NCI-H1417 treated with DMSO at 0.1 percent for 48 hours (cell line): ENCODE measurements at places on chromosomes 13 and 19.

GRCh38 chr13:73765651-73766384, 368.4 kb downstream of the KLF12 start:
- DNase-seq: peak; percentile 97

- DNase-seq: peak; percentile 83
Measured at GRCh38 chr19:3721131-3721886, 13.1 kb downstream of the TJP3 start.

DNA sequence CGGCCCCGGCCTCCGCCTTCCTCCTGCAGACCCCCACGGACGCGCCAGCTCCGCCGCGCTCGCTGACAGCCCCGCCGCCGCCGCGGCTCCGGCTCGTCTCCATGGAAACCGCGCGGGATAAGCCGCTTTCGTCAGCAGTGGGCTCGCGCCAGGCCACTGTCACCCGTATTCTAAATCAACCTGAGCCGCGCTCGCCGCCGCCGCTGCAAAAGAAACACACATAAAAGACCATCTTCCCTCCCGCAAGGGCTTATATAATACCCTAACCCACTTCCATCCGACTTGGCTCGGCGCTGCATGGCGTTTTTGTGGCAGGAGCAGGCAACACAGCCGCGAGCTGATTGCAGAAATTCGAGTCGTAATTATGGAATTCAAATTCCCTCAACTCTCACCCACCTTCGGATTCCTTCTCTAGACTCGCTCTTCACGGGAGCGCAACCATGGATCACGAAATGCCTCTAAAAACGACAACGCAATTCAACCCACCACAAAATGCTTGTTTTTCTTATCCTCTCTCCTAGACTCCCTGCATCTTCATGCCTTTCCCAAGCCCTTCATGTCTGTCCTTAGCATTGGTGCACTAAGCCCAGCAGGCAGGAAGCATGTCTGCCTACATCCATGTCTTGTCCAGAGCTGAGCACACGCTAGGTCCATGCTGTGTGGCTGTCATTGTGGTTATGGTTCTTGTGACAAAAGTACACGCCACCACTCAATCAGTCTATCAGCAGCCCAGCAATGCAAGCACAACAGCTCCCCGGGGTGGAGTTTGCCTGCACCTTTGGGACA, at the start of gene AMER2:
AMER2 (minus strand) TSS at position 772 of the 786 bp plus-strand sequence; CDS start at position 103, 669 bp downstream.
- DNase-seq: no peak

GRCh38 chr13:32650705-32651311, 64.6 kb downstream of the PDS5B start:
- DNase-seq: no peak

GRCh38 chr13:88022431-88023208, 351.4 kb downstream of the SLITRK5 start:
- DNase-seq: no peak

DNA sequence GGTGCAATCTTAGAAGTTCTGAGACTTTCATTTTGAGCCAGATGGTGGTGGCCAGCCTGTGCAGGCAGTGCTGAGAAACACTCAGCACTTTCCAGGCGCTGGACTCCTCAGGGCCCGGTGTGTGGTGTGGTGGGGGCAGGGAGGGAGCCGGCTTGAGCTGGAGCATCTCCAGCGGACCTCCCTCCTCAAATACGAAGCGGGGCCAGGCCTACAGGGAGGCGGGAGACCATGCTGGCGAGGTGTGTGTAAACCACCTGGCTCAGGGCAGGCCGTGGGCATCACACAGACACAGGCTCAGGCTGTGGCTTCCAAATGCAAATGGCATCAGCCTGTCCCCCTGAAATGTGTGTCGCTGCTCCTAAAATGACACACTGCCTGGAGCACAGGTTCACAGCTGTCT, 33.3 kb upstream of the RANBP3 start:
- DNase-seq: no peak

DNA sequence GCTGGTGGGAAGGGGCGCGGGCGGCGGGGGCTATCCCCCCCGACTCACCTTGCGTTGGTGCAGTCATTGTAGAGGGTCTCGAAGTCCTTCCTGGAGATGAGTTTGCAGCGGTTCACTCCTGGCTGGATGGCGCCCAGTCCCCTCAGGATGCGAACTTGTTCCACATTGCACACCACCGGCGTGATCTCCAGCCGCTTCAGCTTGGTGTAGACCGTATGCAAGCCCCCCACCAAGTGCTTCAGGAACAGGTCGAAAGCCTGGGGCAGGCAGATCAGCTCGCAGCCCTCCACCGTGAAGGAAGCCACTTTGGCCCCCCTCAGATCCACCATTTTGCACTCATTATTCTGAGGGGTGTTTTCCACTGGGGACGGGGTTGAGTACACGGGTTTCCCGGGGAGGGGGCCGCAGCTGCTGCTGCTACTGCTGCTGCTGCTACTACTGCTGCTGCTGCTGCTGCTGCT, 1.1 kb downstream of the DACH1 start:
- DNase-seq: no peak

DNA sequence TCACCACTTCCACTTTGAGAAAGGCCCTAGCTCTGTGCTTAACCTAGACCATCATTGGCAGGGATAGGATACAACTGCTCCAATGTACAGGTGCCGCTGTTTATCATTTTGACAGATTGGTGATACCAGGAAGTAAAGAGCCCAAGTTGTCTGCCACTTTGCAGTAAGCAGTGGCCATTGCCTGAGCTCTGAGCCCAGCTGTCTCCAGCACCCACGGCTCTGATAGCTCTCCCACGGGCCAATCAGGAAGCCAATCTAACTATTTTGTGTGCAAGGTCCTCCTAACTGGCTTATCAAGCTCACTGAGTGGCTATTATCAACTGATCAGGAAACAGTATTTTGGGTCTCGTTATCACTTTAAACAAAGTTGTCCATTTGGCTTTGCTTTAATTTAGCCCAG, 181.1 kb downstream of the DCT start:
- no peak for DNase-seq

GRCh38 chr13:51978796-51979556, 32.3 kb downstream of the ATP7B start:
- no peak for DNase-seq

- no peak for DNase-seq
Measured at GRCh38 chr19:7386308-7386707, 37.6 kb downstream of the ARHGEF18 start.

GRCh38 chr13:111130116-111130508, 15.0 kb downstream of the ARHGEF7 start:
- no peak for DNase-seq

- no peak for DNase-seq
Measured at GRCh38 chr13:98825659-98826058, 73.2 kb upstream of the SLC15A1 start.

- no peak for DNase-seq
Measured at GRCh38 chr13:109389892-109390345, 396.5 kb downstream of the IRS2 start.

DNA sequence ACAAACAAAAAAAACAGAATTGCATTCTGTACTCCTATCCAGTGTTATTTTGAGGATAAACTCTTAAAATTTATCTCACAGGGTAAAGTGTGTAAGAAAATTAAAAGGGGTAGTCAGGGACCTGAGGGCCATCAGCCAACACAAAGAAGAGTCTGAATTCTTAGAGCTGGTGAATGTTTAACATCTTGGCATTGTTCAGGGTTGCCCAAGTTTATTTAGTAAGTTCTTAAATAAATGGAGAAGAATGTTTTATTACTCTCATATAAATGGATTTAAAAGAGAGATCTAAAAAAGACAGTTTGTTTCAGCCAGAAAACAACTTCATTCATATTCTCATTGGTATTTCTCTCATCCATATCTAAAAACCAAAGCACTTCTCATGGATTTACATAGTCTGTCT, 171.7 kb downstream of the LACC1 start:
- DNase-seq: no peak

- no peak for DNase-seq
Measured at GRCh38 chr13:83508771-83509301, 373.4 kb downstream of the SLITRK1 start.

DNA sequence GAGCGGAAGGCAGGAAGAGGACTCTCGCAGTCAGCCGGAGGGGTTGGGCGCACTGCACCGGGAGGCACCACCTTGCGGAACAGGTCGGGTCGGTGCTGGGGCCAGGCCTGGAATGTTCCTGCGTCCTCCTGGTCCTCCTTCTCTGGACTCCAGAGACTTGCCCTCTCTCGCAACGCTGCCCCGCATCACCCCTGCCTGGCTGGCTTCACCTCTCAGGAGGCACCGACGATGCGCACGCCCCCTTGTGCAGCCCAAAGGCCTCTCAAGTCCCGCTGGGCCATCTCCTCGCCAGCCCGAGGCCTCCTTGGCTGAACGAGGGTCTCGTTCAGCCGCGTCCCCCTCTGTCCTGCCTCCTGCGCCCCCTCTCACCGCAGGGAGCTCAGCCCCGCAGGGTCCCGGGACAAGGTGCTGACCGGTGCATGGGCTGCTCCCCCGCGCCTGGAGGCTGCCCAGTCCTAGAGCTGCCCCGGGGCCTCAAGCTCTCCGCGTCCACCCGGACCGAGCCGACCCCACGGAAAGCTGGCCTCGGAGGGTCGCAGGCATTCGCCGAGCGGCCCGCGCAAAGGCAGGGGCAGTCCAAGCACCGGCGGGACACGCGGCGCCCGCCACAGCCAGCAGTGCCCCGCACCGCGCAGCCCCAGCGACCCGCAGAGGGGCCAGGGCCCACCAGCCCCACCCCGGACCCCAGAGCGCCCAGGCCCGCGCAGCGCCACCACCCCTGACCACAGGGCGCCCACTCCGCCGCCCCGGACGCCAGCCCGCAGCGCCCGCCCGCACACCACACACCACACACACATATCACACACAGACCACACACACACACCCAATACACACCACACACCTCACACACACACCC, 133.8 kb downstream of the CRYL1 start:
- DNase-seq: no peak

GRCh38 chr13:40313269-40314200, 352.9 kb downstream of the FOXO1 start:
- DNase-seq: no peak

DNA sequence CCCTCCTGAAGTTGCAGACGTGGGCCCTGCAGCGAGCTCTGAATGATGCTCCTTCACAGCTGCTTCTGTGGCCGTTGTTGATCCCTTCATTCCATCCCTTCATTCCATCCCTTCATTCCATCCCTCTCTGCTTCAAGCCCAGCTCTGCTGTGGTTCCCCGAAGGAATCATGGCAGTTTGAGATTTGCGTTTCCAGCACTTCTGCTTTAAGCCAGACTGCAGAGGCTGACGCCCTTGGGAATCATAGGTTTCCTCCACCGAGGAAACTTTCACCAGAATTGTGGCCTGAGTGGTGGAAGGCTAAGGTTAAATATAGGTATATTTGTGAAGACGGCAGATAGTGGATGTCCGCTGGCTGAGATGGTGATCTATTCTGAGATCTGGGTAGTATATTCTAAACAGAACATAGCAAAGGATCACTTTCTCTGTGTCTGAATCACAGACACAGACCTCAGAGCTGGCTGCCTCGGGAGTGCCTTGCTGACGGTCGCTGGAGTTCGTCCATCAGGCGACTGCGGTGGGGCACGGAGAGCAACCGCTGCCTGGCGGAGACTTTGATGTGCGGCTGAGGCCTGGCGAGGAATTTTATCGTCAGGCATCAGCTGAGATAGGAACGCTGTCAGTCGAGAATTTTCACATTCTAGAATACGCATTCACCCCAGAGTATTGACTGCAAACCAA, 42.8 kb upstream of the DCUN1D2 start:
- DNase-seq: no peak

GRCh38 chr13:46229251-46229650, 17.5 kb downstream of the LRRC63 start:
- no peak for DNase-seq

- no peak for DNase-seq
Measured at GRCh38 chr13:46053162-46054012, 841 bp upstream of the ZC3H13 start.

GRCh38 chr19:53131085-53131590, 1.6 kb downstream of the ZNF415 start:
- DNase-seq: no peak

DNA sequence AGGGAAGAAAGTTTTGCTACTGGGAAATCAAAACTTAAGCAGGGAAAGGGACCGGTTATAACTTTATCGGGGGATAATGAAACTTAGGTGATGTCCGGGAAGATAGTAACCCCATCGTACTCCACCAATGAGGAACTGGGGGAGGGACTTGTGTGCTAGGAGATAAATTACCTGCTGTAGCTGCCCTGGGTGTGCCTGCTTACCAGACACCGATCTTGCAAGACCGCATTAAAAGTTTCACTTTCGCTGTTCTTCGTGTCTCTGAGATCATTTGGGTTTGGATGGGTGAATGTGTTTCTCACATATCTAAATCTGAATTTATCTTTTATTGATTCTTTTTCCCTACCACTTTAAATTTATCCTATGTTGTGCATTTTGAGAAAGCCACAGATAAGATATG, 381.4 kb downstream of the SLITRK6 start:
- DNase-seq: no peak

DNA sequence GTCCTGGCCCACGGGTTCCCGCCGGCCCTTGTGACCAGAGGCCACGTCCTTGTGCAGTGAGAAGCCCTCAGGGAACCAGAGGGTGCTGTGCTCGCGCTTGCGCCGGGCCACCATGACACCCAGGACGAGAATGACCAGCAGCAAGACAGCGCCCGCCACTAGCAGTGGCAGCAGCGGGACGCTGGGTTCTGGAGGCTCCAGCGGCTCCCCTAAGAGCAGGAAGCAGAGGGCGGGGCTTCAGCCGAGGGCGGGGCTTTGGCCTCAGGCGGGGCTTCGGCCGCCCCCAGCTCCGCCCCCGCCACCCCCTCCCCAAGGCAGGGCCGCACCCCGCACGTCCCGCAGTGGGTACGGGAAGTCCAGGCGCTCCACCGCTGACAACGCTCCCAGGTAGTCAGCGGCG, 30.4 kb downstream of the NOTCH3 start:
- no peak for DNase-seq

- no peak for DNase-seq
Measured at GRCh38 chr13:105908586-105908985, 626.9 kb downstream of the EFNB2 start.

DNA sequence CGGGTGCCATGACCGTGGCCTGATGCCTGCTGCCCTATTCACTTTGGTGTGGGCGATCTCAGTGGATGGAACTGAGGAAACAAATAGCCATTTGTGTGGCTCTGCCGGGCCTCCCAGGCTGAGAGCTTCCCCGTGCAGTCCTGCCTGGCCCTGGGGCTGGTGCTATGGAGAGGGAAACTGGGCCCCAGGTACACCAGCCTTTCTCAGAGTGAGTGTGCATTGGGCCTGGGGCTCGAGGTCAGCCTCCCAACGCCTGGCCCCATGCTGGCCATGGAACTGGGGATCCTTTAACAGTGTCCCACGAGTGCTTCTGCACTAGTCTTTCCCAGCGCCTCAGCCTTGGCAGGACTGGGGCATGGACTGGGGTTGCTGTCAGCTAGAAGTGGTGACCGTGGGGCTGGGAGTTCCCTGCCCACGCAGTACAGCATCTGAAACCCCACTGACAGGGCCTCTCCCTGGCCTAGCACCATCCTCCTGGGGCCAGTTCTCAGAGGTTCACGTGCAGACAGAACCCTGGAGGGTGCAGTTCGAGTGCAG, 10.5 kb downstream of the PLEKHF1 start:
- no peak for DNase-seq

DNA sequence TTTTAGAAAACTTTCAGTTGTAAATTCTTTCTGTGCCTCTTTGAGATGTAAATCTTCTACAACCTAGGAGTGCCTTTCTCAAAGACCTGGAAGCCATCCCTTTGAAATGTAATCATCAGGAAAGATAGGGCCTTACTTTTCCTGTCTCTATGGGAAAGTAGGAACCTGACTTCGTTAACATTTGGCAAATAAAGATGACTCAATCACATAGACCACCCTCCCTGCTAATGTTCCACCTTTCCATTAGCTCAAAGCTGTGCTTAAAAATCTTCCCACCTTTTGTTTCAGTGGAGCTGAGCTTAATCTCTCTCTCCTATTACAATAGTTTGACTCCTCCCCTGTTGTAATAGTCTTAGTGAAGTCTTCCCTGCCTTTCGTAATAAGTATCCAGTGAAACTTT, 247.7 kb downstream of the OLFM4 start:
- no peak for DNase-seq
